Muscle of back (tissue), 13 donors: ENCODE measurements at places on chromosomes 11 and 22. TPM values are rescaled to one million over a fixed set of nuclear protein-coding genes. Genes with fewer than 3 reads are reported as not detected.

CRYBB3 gene
- polyA plus RNA-seq, result 0.15 TPM

JAML gene
- 6.4 TPM for polyA plus RNA-seq

SIAE gene
- polyA plus RNA-seq, result 6.5 TPM

DEUP1 gene
- polyA plus RNA-seq, result 0.20 TPM

TEX12 gene
- 0.17 TPM for polyA plus RNA-seq

MMP12 gene
- polyA plus RNA-seq, result not detected

CELSR1 gene
- polyA plus RNA-seq, result 2.9 TPM

OR52I1 gene
- not detected for polyA plus RNA-seq

ESAM gene
- 59.9 TPM for polyA plus RNA-seq
